Progenitor cell of endocrine pancreas (in vitro differentiated cells): ENCODE measurements at places on chromosomes 6 and 20. TPM values are rescaled to one million over a fixed set of nuclear protein-coding genes. Genes with fewer than 3 reads are reported as not detected.

PPP1R16B gene
- total RNA-seq: not detected in 2 replicates

- H3K27me3 ChIP-seq: peaks cover 42% of the 10 kb centered on the region
- no peak overlapping the region for H3K4me3 ChIP-seq
- H3K27ac ChIP-seq: no peak overlapping the region
- H3K36me3 ChIP-seq: no peaks in the 10 kb centered on the region
- no peaks in the 10 kb centered on the region for H3K4me1 ChIP-seq
These were observed 6.5 kb upstream of the SCRT2 start for GRCh38 chr20:682123-682522.

- H3K27ac ChIP-seq: no peak overlapping the region
- peak overlapping the region; percentile 83 for H3K4me3 ChIP-seq
- no peak for DNase-seq
- peaks cover 2% of the 10 kb centered on the region for H3K4me1 ChIP-seq
- H3K36me3 ChIP-seq: no peaks in the 10 kb centered on the region
These were observed 907 bp upstream of the HLA-B start for GRCh38 chr6:31357886-31358285.

DNA sequence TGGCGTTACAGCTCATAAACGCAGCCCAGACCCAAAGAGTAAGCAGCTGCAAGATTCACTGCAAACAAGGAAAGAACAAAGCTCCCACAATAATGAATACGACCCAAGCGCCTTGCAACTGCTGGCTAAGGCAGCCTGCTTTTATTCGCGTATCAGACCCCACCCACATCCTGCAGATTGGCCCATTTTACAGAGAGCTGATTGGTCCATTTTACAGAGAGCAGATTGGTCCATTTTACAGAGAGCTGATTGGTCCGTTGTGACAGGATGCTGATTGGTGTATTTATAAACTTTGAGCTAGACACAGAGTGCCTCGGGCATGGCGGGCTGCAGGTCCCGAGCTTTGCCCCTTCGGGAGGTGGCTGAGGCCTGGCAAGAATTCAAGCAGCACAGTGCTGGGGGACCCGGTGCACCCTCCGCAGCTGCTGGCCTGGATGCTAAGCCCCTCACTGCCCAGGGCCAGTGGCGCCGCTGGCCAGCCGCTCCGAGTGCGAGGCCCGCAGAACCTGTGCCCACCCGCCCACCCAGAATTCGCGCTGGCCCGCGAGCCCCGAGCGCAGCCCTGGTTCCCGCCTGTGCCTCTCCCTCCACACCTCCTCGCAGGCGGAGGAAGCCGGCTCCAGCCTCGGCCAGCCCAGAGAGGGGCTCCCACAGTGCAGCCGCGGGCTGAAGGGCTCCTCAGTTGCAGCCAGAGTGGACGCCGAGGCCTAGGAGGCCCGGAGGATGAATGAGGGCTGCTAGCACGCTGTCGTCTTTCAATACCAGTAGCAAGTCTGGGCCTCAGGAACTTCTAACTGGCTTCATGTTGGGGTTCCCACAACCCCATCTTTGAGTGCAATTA, 11.2 kb upstream of the RPS10 start:
- H3K4me1 ChIP-seq: no peaks in the 10 kb centered on the region
- no peak overlapping the region for H3K27ac ChIP-seq
- H3K4me3 ChIP-seq: no peak overlapping the region
- no peaks in the 10 kb centered on the region for H3K27me3 ChIP-seq
- DNase-seq: no peak

DNA sequence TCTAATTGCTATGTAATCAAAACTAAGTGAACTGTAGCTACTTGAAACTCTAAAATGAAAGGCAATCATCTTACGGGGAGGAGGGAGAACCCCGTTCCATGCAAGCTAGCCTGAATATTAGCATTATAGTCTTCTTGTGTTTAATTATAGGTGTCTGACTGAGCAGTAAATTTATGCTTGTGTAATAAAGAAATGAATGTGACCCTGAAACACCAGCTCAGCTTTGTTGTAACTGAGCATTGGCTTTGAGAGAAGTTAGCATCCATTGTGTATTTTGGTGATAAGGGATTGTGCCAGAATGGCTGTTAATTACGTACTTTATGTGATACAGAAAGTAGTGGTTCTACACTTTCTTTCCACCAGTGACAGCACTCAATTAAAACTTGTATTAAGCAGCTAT, 86.9 kb downstream of the QKI start:
- peaks cover 4% of the 10 kb centered on the region for H3K4me1 ChIP-seq
- H3K27me3 ChIP-seq: no peaks in the 10 kb centered on the region
- H3K36me3 ChIP-seq: peaks cover 35% of the 10 kb centered on the region
- no peak overlapping the region for H3K4me3 ChIP-seq
- no peak overlapping the region for H3K27ac ChIP-seq
- DNase-seq: no peak

- H3K36me3 ChIP-seq: peaks cover 30% of the 10 kb centered on the region
- no peaks in the 10 kb centered on the region for H3K27me3 ChIP-seq
- no peaks in the 10 kb centered on the region for H3K4me1 ChIP-seq
- H3K4me3 ChIP-seq: no peak overlapping the region
- DNase-seq: no peak
These were observed 109.9 kb downstream of the MAP3K4 start for GRCh38 chr6:161101517-161101916.

BPIFB2 gene
- total RNA-seq: not detected in 2 replicates

- no peak overlapping the region for H3K27ac ChIP-seq
- H3K4me1 ChIP-seq: peaks cover 11% of the 10 kb centered on the region
- peaks cover 2% of the 10 kb centered on the region for H3K27me3 ChIP-seq
These were observed 11.0 kb downstream of the ALDH8A1 start for GRCh38 chr6:134938896-134939295.

GRCh38 chr6:149901444-149902140, 3.7 kb upstream of the RAET1E start:
- no peak overlapping the region for H3K4me3 ChIP-seq
- peaks cover 38% of the 10 kb centered on the region for H3K27me3 ChIP-seq
- DNase-seq: no peak
- peaks cover 2% of the 10 kb centered on the region for H3K4me1 ChIP-seq

- no peaks in the 10 kb centered on the region for H3K36me3 ChIP-seq
- H3K4me1 ChIP-seq: peaks cover 7% of the 10 kb centered on the region
- H3K27ac ChIP-seq: peak overlapping the region; percentile 1
- H3K4me3 ChIP-seq: no peak overlapping the region
These were observed 868.9 kb downstream of the PHF3 start for GRCh38 chr6:64504503-64504902.

- peak overlapping the region; percentile 33 for H3K27ac ChIP-seq
- H3K27me3 ChIP-seq: no peaks in the 10 kb centered on the region
These were observed 10.6 kb upstream of the SASH1 start for GRCh38 chr6:148332088-148332487.

TASP1 gene
- 18.6 and 22.4 TPM in 2 replicates for total RNA-seq

DNA sequence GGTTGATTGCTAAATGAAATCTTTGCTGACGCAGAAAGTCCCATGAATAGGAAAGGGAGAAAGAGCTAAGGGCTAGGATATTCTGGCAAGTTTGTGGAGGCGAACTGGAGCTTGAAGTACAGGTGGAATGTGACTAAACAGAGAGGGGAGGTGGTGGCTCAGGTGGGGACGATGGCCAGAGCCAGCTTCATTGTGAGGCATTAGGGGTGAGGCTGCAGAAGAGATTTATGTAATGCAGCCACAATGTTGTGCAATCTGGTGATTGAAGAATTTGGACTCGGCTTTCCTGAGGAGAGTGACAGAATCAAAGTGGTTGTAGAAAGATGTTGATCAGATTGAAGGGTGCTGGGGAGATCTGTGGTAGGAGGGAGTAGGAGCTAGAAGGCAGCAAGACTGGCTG, 42.9 kb upstream of the SPACA1 start:
- H3K36me3 ChIP-seq: no peaks in the 10 kb centered on the region
- H3K4me1 ChIP-seq: peaks cover 28% of the 10 kb centered on the region
- peaks cover 3% of the 10 kb centered on the region for H3K27me3 ChIP-seq
- no peak overlapping the region for H3K4me3 ChIP-seq

GRCh38 chr6:1042583-1043457, 269.1 kb upstream of the FOXQ1 start:
- no peak overlapping the region for H3K4me3 ChIP-seq
- no peak overlapping the region for H3K27ac ChIP-seq
- H3K4me1 ChIP-seq: peaks cover 20% of the 10 kb centered on the region
- DNase-seq: no peak
- H3K36me3 ChIP-seq: no peaks in the 10 kb centered on the region
- peaks cover 8% of the 10 kb centered on the region for H3K27me3 ChIP-seq

PACSIN1 gene
- total RNA-seq: 0.72 and 0.89 TPM in 2 replicates

- H3K36me3 ChIP-seq: peaks cover 9% of the 10 kb centered on the region
- H3K27me3 ChIP-seq: no peaks in the 10 kb centered on the region
- peak overlapping the region; percentile 26 for H3K27ac ChIP-seq
- DNase-seq: no peak
These were observed 182.3 kb downstream of the DTNBP1 start for GRCh38 chr6:15480525-15480924.

GRCh38 chr6:12163149-12163548, 127.0 kb upstream of the EDN1 start:
- DNase-seq: no peak
- H3K4me1 ChIP-seq: peaks cover 2% of the 10 kb centered on the region
- peaks cover 22% of the 10 kb centered on the region for H3K36me3 ChIP-seq

GRCh38 chr6:149080511-149080910, 237.0 kb upstream of the TAB2 start:
- H3K4me3 ChIP-seq: no peak overlapping the region
- peaks cover 22% of the 10 kb centered on the region for H3K4me1 ChIP-seq
- H3K27me3 ChIP-seq: peaks cover 10% of the 10 kb centered on the region
- no peak for DNase-seq
- no peaks in the 10 kb centered on the region for H3K36me3 ChIP-seq
- no peak overlapping the region for H3K27ac ChIP-seq

- DNase-seq: no peak
- no peaks in the 10 kb centered on the region for H3K36me3 ChIP-seq
- H3K27me3 ChIP-seq: no peaks in the 10 kb centered on the region
These were observed 111.1 kb upstream of the SASH1 start for GRCh38 chr6:148231572-148231971.

MAK gene
- total RNA-seq: 1.3 TPM in 2 replicates

DNA sequence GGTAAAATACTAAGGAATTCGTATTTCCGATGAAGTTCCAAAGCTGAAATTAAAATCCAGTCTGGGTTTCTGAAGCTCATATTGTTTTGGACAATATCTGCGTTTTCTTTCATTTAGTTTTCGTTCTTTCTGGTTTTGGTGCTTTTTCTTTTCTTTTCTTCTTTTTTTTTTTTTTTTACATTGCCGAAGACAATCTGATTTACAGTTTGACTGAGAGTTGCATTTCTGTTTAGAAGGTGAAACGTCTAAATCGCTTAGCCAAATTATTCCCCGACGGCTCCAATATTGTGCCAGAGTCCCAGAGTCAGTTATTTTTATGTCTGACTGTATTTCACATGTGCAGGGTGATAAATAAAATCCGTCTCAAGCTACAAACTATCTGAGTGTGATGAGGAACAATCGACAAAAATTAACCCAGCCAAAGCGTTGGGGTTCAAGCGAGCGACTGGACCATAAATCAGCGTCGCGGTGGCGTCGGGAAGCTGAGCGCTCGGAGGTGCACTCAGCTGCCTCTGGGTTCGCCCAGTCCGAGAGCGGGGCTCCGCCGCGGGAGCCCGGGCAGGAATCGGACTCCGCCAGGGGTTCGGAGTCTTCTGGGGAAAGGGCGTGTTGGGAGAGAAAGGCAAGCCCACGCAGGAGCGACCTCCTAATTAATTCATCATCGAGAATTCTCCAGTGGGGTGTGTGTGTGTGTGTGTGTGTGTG, 8.2 kb upstream of the TBX18 start:
- H3K4me3 ChIP-seq: no peak overlapping the region
- H3K27ac ChIP-seq: no peak overlapping the region
- H3K36me3 ChIP-seq: no peaks in the 10 kb centered on the region
- H3K4me1 ChIP-seq: peaks cover 5% of the 10 kb centered on the region
- peaks cover 91% of the 10 kb centered on the region for H3K27me3 ChIP-seq

GRCh38 chr20:38145729-38146075, 19.4 kb downstream of the TGM2 start:
- peaks cover 11% of the 10 kb centered on the region for H3K4me1 ChIP-seq
- DNase-seq: no peak
- no peak overlapping the region for H3K4me3 ChIP-seq
- H3K27me3 ChIP-seq: peaks cover 6% of the 10 kb centered on the region
- no peak overlapping the region for H3K27ac ChIP-seq

DNA sequence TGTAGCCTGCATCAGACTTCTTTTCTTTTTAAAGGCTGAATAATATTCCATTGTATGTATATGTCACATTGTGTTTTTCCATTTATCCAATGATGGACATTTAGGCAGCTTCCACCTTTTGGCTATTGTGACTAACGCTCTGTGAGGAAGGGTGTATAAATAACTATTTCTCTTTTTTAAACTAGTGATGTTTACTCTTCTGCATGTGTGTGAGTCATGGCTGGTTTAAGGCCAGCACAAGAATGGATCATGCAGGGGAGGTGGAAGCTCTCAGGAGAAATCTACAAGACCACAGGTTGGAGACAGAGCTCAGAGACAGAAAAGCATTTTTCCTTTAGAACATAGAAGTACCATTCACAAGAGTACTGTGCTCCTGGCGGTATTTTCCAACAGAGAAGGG, 307.2 kb downstream of the SOX4 start:
- peaks cover 38% of the 10 kb centered on the region for H3K4me1 ChIP-seq
- H3K36me3 ChIP-seq: peaks cover 21% of the 10 kb centered on the region
- no peak overlapping the region for H3K4me3 ChIP-seq
- H3K27me3 ChIP-seq: no peaks in the 10 kb centered on the region

GRCh38 chr6:17904491-17905120, 82.8 kb downstream of the KIF13A start:
- H3K36me3 ChIP-seq: no peaks in the 10 kb centered on the region
- no peak overlapping the region for H3K27ac ChIP-seq
- no peak overlapping the region for H3K4me3 ChIP-seq
- peaks cover 3% of the 10 kb centered on the region for H3K4me1 ChIP-seq
- DNase-seq: no peak
- no peaks in the 10 kb centered on the region for H3K27me3 ChIP-seq

C6orf132 gene
- 11.8 and 14.5 TPM in 2 replicates for total RNA-seq

CHRNA4 gene
- 0.43 and 0.44 TPM in 2 replicates for total RNA-seq

DNA sequence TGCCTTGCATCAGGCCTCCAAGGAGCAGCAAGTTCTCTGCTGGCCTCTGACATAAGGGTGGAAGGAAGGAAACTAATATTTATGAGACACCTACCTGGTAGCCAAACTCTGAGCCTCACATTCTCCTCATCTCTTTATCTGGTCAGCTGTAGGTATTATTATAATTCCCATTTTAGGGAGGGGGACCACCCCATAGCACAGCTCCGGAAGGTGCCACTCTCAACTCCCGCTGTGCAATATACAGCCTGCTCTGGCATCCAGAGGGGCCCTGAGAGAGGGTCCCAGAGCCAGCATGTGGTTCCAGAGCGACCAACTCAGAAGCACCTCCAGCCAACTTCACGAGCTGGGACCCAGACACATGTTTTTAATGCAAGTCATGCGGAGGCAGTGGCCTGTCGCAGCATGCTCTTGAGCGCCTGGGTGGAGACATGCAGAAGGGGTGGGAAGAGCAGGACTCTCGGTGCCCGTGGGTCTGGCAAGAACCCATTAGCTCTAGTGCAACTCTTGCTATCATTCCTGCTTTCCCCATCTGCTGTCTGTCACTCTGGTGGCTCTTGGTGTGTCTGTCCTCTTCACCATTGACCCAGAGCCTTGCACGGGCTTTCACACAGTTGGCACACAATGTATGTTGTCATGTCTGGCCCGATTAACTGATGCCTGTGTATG, 15.0 kb upstream of the MYMX start:
- no peak for DNase-seq
- peaks cover 8% of the 10 kb centered on the region for H3K4me1 ChIP-seq
- H3K27ac ChIP-seq: no peak overlapping the region
- H3K4me3 ChIP-seq: no peak overlapping the region
- H3K36me3 ChIP-seq: no peaks in the 10 kb centered on the region
- peaks cover 5% of the 10 kb centered on the region for H3K27me3 ChIP-seq
